ENCODE measurements at places on chromosomes 11 and 22. TPM values are rescaled to one million over a fixed set of nuclear protein-coding genes. Genes with fewer than 3 reads are reported as not detected.

Gene KDM2A
- 72.4 TPM for total RNA-seq

Gene INS
- not detected for total RNA-seq

Gene MFRP
- not detected for total RNA-seq

Gene CDC42EP1
- 74.3 TPM for total RNA-seq

Gene KCNC1
- total RNA-seq: not detected

Gene OR52I1
- not detected for total RNA-seq

Gene ATG16L2
- 354 TPM for total RNA-seq

Gene B4GALNT4
- total RNA-seq: not detected

Gene SCGB1D2
- total RNA-seq: not detected

- DNase-seq: peak; percentile 89
These were observed 4.9 kb upstream of the CELSR1 start for GRCh38 chr22:46542011-46542985.

DNA sequence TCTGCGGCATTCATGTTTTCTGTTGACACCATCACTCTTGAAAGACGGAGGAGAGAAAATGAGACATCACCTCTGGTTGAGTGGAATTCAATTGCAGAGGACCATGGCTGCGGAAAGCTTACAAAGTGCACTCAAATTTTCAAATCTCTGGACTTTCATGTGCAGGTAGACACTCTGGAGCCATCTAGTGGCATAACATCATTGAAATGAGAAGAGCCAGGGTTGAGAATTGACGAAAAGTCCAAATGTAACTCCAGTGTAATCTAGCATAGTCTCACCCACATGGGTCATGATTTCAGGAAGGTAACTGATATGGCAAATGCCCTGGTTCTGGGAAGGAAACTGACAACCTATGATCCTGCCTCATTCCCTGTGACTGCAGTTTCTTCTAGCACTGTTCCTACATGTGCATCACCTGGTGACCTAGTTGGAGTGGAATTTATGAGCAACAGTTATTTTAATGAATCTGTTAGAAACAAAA is 687.8 kb downstream of the KCNA4 start:
- no peak for DNase-seq

DNA sequence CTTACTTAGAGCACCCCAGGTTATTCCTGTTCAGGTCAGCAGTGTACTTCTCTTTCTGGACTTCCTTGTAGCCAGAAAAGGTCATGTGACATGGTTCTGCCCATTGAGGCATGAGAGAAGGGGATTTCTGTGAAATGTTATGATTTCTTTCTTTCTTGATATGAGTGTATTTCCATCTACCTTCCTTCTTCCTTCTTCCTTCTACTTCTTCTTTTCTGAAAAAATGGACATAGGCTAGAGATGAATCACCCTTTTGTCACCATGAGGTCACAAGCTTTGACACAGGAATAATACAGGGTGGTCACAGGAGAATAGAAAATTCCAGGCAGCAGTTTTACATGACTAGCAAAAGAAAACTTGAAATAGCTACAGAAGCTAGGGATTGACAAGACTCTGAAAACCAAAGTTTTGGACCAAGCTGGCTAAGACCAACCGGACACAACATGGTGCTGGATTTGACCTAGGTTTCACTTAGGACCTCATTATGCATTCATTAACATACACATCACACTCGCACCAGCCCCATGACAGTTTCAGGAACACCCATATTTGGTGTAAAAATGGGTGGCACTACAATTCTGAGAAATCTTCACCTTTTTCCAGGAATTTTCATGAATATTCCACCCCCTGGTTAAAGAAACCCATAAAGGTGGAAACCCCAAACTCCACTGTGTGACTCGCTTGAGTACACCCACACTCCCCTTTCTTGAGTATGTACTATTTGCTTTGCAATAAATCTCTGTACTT is 21.2 kb upstream of the MAP6 start:
- no peak for DNase-seq

DNA sequence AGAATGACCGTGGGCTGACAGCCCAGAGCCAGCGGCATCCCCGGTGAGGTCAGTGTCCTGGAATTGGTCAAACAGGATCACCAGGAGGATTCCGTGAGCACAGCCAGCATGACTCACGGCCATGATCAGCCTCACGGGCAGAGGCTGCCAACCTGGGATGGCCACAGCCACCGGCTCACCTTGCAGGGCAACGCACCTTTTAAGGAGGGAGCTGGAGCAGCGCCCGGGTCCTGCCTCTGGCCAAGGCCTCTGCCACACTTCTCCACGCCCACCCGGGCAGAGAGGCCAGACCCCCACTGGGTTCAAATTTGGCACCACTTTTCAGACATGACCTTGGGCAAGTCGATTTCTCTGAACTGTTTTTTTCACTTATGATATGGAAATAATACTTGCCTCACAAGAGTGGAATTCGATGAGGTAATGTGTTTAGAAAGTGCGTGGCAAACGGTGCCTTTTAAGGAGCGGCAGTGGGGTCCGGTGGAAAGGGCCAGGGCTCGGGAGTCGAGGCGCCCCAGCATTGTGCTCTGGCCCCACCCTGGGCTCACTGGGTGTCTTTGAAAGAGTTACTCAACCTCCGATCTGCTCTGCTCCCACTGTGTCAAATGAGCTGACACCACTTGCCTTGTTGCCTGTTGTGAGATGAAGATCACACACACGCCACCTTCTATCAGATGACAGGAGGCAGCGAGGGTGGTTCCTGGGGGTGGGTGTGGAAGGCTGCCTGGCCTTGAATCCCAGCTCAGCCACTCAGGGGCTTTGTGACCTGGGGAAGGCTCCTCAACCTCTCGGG is 16.0 kb downstream of the TXN2 start:
- DNase-seq: peak; percentile 88

DNA sequence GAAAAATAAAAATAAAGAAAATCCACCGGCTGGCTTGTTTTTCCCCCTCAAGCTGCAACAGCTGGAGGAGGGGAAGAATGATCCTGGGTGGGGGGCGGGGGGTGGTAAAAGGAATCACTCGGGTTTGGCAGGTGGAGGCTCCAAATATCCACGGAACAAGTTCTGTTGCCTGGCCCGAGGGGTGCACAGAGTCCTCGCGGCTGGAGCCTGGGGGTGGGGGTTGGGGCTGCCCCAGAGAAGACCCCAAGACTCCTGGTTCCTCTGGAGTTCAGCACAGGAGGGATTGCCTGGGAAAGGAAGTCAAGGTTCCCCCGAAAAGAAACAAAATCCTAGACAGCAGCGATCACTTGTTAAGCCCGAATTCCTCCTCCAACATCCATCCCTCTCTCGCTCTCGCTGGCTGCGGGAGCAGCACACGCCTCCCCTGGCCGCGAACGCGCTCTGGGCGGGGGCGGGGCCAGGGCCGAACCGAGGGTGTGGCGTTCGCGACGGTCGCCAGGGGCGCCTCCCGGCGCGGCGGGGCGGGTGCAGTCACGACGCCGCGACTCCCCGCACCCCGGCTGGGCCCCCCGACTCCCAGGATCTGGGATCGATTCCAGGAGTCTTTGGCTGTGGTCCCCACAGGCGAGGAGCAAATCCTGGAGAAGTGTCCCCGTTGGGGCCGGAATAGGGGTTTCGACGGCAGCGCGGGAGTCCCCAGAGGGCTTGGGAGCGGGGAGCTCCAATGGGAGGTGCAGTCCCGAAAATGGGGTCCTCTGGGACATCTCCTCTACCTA is at the start of gene KCNA4:
Gene KCNA4, minus strand, starts transcription at position 443 of the 776 bp plus-strand sequence. CDS start 4,352 bp downstream, outside the sequence.
- peak; percentile 90 for DNase-seq

DNA sequence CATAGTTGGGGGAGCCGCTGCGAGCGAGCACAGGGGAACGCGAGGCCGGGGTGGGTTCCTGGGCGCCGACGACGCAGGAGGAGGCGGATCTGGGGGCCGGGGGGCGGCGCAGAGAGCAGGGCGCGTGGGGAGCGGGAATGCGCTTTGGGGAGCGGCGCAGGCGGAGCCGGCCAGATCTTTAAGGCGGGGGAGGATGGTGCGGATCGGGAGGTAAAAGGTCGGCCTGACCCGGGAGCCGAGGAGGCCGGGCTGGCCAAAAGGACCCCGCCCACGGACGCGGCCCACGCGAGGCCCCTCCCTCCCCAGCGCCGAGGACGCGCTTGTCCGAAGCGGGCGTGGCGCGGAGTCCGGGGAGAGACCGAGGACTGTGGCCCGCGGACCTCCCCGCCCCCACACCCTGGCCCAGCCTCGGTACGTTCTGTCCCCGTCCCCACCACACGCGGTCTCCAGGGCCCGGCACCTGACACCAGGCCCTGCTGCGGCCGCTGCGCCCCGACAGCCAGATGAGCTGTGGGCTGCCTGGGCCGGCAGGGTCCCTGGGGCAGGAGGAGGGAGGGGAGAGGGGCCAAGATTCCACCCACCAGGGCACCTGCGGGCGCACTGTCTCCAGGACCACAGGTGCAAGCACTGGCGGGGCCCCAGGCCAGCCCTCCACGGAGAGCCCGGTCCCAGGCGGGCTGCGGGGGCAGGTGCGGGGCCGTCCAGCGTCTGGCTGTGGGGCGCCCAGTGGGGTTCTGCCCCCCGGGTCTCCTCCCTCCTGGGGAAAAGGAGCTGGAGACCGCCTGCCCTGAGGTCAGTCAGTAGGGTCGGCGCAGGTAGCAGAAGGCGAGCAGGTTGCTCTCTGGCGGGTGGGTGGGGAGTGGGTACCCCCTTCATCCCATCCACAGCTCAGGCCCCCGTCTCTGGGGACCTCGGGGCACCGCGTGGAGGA is 10.9 kb downstream of the PIM3 start:
- DNase-seq: peak; percentile 91

- DNase-seq: no peak
These were observed 1.5 kb downstream of the ZP1 start for GRCh38 chr11:60868682-60869450.

GRCh38 chr22:32590556-32590955 is 115.9 kb downstream of the FBXO7 start:
- no peak for DNase-seq

DNA sequence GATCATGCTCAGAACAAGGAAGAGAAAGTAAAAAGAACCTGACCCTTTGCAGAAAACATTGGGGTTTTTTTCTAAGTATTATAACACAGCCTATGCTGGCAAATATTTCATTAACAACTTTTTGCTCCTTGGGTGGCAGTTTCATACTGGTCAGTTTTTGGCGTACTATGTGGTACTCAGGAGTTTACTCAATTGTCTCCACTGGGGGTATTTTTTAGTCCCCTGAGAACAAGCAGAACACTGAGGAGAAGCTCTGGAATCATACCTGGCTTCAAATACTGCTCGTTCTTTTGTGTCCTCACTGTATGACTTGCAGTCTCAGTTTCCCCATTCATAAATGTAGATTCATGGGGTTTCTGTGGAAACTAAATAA is 90.4 kb downstream of the SERGEF start:
- no peak for DNase-seq

- no peak for DNase-seq
These were observed 100.6 kb upstream of the FGF3 start for GRCh38 chr11:69919659-69920344.

- no peak for DNase-seq
These were observed 47.7 kb upstream of the FADD start for GRCh38 chr11:70155386-70155785.

Data from upper lobe of left lung (tissue), 6 donors.